ENCODE measurements at places on chromosomes 4 and X.

DNA sequence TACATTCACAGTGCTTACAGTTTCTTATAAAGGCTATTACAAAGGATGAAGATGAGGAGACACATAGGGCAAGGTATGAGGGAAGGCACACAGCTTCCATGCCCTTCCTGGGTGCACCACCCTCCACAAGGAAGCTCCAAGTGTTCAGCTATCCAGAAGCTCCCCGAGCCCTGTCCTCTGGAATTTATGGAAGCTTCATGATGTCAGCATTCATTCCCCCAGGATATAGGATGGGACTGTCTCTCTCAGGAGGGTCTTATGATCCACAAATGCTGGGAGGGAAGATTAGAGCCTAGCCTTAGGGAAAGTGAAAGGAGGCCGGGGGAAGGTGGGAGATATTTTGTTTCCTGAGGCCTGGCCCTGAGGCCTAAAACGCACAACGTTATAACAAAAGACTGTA lies 236.0 kb downstream of the ANK2 start:
- no peak for DNase-seq

DNA sequence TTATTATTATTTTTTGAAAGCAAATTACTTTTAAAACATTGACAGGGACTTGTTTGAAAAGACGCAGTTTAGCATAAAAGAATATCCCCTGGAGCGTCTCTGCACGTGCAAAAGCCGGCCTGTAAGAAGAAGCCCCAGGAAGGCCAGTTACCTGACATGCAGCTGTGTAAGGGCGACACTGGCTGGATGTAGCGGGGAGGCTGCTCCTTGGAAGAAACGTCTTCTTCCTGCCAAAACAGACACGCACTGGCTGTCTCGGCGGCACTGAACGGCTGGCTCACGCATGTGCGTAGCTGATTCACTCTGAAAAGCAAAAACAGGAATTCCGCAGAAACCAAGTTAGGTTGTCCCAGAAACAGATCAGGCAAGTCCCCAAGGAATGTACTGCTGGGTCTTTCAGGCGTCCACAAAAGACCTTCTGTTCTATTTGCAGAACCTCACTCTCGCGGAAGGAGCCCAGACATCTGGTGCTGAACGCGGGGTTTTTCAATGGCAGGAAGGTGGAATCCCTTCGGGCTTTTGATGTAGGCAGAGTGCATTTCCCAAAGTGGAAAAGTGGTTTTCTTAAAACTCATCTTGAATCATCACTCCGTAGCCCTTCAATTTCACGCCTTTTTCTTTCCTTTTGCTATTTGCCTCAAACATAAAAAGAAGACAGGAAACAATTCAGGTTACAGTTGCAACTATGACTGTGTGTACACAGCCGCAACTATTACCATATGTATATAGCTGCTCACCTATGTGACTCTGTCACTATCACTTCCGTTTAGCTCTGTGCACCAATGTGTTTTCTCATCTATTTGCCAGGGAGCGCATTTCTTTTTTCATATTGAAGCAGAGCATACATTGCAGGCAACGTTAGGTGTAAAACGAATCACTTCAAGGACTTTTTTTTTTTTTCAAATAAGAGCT lies 38.1 kb upstream of the ARSH start:
- no peak for DNase-seq

GRCh38 chrX:14228611-14229010 lies 198.9 kb upstream of the GEMIN8 start:
- DNase-seq: no peak

GRCh38 chrX:25004485-25005032 lies 11.2 kb downstream of the ARX start:
- DNase-seq: no peak

- no peak for DNase-seq
Observed at GRCh38 chr4:94889946-94890345, 132.2 kb downstream of the BMPR1B start.

- no peak for DNase-seq
Observed at GRCh38 chr4:20109391-20109790, 142.3 kb upstream of the SLIT2 start.

DNA sequence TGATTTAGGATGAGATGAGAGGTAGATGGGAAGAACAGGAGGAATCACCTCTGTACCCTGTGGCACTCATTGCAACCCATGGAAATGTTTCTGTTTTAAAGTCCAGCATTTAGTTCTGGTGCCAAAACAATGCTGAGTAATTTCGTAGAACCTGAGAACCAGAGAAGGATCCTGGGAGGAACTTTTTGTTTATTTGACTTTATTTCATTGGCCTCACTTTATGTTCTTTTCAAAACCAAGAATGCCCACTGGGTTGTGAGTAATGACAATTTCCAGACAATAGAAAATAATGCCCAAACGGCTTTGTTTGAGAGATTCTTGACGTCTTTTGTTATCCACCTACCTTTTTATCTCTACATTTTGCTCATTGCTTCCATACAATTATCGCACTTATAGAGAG lies 111.3 kb downstream of the SHROOM3 start:
- no peak for DNase-seq

GRCh38 chrX:152138388-152138784 lies at the start of gene MAGEA10:
Gene MAGEA10, minus strand, starts transcription at chrX:152138577. Its CDS starts 2,957 bp downstream, at chrX:152135620.
- no peak for DNase-seq

DNA sequence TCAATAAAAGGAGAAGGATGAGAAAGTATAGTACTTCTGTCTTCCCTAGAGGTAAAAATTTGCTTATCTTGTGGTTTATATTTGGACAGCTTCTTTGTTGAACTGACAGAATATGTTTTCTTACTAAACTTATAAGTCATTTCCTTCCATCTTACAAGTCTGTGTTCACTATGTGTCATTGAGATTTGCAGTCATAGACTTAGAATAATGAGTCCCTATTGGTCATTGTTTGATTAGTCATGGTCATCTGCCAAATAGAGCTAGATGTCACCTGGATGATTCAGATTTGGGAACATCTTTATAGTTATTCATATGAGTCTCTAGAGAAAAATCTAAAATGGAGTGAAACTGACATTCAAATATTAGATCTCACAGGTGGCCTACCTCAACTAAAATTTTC lies 51.5 kb downstream of the SPATA18 start:
- DNase-seq: no peak

- no peak for DNase-seq
Observed at GRCh38 chr4:24470666-24471485, 113.5 kb downstream of the DHX15 start.

GRCh38 chr4:149885896-149886295 lies 70.3 kb upstream of the IQCM start:
- DNase-seq: peak; percentile 69

GRCh38 chrX:148541584-148541940 lies 41.1 kb downstream of the AFF2 start:
- DNase-seq: no peak

DNA sequence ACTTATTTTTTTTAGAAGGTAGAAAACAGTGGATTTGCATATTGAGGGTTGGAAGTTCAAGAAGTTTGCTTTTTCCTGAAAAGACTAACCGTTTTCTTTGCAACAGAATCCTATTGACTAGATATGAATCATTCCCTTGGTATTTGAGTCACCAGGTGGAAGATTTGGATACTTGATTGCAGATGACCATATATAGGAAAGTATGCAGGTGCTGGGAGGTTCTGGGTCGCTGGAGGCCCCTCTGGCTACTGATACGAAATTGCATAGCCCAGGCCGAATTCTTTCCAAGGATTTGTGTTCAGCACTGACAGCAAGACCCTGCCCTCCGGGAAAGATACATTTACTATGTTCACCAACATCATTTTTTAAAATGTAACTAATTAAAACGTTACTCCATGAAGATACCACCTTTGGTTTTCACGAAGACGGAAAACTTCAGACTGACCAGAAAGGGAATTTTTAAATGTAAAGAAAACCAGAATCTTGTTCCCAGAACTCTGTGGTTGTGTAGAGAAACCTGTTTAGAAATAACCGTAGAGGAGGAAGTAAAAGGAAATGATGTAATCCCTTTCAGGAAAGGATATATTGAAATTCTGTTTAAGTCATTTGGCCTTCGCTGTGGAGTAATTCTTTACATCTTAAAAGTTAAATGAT lies 946 bp downstream of the ANXA3 start:
- no peak for DNase-seq

- no peak for DNase-seq
Observed at GRCh38 chr4:11525085-11525484, 96.4 kb upstream of the HS3ST1 start.

DNA sequence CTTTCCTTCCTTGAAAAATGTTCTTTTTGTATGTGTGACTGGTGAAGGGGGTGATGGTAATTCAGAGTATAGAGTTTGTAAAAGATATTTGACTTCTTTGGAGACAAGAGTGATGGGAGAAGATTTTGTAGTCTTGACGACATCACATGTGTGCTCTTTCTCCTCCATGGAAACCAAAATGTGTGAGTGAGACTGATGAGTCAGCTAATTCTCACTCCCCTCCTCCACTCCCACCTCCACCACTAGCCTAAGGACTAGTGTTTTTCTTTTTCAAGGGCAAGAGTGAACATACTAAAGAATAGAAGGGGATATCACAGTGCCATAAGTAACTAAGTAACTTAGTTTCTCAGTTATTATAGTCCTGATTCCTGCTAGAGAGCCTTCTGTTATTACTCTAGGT lies 14.0 kb upstream of the DGKK start:
- no peak for DNase-seq

DNA sequence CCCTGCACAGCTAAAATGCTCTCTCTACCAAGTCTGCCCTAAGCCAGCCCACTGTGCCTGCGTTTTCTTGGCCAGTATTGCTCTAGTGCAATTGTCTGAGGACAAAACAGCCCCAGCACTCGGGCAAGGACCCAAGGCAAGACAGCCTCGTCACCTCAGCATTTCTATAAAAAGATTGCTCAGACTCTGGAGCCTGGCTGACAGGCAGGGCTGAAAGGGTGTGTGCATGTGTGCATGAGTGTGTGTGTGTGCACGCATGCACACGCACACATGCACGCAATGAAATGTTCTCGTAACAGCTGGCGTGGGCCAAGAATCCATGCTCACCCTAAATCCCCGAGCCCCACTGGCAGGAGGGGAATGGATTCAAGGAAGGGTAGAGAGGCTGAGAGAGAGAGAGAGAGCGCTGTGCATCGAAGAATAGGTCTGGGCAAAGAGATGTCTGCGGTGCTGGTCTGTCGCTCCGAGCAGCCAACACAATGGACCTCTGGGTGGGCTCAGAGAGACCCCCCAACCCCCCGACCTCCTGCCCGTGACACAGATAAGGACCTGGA lies 579.2 kb downstream of the BCOR start:
- DNase-seq: no peak

GRCh38 chrX:110175146-110175545 lies 142.7 kb downstream of the AMMECR1 start:
- no peak for DNase-seq

DNA sequence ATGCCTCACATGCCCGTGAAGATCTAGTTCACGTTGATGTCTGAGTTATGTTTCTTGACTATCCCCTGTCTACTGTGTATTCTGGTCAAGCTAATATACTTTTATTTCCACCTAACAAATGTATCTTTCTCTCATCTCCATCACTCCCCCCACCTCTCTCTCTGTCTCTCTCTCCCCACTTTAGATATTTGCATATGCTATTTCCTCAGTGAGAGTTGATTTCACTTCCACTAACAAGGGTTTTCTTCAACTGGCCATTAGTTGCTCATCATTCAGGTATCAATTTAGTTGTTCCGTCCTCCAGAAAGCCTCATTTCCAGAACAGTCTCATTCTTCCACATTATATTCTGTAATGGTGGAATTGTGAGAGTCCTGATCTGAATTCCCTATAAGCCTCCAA lies 1777.8 kb upstream of the TENM3 start:
- DNase-seq: no peak

GRCh38 chrX:41381685-41382084 lies 47.7 kb downstream of the DDX3X start:
- DNase-seq: peak; percentile 27

DNA sequence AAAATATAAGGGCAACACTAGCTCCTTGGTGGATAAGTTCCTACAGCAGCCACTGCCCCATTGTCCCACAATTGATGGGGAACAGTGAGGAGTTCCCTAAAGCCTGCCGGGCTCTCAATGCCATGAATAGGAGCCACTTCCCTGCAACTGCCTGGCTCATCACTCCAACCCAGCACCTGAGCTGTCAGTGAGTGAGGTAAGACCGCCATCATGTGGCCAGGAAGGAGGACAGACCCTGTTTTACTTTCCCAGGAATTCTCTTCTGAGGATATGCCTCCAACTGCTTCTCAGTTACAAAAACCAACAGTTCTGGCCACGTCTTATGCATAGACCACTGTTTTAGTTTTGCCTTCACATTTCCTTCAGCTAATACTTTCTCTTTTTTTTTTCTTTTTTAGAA lies 45.5 kb downstream of the SRPX start:
- no peak for DNase-seq

DNA sequence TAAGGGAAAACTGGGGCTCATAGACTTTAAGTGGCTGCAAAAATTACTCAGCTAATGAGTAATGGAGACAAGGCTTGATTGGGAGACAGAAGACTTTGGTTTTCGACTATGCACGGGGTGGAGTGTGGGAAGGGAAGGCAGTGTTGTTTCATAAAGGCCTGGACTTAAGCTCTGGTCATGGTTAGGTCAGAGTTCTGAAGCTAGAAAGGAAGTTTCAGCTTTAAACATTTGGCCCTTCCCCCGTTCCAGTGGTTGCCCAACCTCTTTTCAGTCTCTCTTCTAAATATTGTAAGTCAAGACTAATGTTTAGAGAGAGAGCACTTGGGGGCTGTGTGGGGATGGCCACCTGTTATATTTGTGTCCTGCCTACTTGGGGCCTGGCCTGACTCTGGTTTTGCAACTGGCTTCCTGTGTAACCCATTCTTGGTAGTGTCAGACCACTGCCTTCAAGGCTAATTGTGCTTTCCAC lies 21.0 kb downstream of the MSN start:
- DNase-seq: no peak

GRCh38 chr4:36010397-36010929 lies 233.9 kb downstream of the ARAP2 start:
- no peak for DNase-seq

DNA sequence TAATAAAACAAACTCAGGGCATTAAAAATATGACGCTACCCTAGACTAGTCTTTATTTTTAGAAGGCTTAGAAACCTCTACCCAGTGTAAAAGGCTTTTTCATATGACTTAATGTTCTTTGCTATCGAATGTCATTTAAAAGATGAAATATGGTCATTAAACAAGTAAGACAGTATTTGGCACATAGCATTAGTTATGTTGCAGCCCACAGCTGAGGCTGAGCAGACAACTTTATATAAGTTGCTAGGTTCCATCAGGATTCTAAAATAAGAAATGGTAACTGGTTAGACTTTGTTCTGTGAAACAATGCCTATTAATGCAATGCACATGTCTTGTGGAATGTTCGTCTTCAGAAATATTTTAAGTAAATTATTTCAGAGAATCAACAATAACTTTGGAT lies 10.4 kb upstream of the PRSS12 start:
- no peak for DNase-seq

Measured in BJ (cell line).